ENCODE measurements at places on chromosomes 6 and 20. TPM values are rescaled to one million over a fixed set of nuclear protein-coding genes. Genes with fewer than 3 reads are reported as not detected.

Gene TREML2
- not detected for total RNA-seq

Gene C20orf141
- not detected for total RNA-seq

Gene SRSF3
- total RNA-seq: 86.4 TPM

Gene MICB
- total RNA-seq: not detected

Gene MAFB
- total RNA-seq: 22.1 TPM

Gene LPA
- 0.52 TPM for total RNA-seq

Gene SLC22A3
- 4.9 TPM for total RNA-seq

Gene IRAK1BP1
- total RNA-seq: 6.9 TPM

Gene TAAR1
- total RNA-seq: not detected

Gene PNPLA1
- not detected for total RNA-seq

Data from body of pancreas (tissue), 4 donors.